ENCODE measurements at places on chromosomes 6 and 20.

DNA sequence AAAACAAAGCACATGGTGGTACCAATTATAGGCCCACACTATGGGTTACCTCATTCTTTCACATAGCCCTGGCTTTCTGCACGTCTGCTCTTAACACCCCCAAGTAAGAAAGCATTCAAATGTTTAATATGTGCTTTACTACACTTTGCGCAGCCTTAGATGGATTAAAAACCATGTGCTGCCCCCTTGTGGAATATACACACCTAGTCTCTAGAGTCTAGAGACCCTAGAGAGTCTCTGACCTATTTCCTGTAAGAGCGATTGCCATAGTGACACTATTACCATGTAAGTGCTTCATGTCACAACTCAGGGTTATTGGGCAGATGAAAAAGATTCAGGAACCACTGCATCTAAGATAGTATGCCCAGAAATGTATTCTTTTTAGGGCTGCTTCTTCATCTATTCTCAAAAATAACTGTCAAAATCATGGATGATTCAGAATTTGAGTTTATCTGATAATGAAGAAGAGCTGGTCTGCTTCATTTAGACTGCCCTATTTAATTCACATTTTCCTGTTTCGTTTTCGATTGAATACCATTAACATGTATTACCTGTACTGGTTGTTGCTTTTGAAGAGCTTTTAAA lies 186.3 kb downstream of the ADGB start:
- DNase-seq = peak; percentile 63

DNA sequence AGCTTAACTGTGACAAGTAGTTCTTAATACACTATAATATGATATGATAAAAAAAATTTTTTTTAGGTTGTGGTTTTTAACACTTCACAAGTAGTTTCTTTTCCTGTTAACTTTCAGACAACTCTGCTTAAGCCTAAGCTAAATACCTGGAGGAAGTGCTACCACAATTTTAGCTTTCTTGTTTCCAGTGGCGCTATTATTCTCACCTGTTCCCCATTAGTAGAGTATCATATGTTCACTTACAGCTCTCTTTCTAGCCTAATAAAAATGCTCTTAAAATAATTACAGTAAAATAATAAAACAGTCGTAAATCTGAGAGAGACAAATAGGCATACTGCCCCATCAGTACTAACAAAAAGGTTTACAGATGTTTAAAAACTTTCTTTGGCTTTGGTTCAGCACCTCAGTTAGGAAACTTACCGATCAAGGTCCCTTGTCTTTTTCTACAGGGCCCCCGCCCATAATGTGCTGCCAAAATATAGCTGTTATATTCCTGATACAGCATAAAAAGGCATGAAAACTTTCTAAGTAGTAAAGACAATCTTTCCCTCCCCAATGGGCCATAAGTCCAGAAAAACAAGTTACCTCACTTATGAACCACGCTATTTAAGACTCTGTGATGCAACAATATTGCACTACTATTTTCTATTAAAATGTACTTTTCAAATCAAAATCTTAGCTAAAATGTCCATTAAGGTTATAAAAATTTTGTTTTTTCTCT lies 57.9 kb downstream of the SESN1 start:
- no peak for DNase-seq

DNA sequence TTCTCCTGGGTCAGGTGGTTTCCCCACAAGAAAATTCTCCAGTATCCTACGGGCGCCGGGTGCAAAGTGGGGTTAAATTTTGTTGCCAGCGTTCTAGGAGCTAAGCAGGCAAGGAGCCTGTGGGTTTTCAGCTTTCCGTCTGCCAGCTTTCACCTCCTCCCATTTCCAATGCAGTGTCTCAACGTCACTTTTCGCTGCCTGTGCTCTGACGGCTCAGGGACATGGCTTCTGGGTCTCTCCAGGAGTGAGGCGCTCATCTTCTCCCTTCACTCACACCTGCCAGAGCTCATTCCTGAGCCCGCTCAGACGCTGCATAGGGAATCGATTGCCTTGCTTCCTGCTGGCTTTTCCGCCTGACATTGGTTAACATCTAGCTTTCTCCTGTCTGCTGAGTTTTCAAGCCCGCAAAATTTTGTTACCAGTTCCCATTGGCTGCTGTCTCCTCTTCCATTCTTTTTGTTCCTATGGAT lies 7.3 kb upstream of the NAA20 start:
- DNase-seq = no peak

DNA sequence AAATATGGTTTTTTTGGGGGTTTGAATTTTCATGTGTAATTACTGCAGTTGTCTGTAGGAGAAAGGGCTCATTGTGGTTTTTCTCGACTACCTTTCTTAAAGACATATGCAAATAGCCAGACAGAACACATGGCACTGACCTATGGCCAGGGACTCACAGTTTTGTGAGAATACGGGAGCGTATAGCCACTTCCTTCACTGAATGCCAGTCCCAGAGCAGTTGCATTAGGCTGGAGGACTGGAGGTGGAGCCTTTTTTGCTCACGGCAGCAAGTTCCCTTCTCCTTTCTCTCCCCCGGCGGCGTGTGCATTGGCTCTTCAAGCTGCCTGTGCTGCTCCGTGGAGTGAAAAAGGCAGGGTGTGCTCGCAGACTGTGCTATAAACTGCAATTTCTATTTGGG lies 114.9 kb downstream of the AKAP7 start:
- DNase-seq = peak; percentile 76

DNA sequence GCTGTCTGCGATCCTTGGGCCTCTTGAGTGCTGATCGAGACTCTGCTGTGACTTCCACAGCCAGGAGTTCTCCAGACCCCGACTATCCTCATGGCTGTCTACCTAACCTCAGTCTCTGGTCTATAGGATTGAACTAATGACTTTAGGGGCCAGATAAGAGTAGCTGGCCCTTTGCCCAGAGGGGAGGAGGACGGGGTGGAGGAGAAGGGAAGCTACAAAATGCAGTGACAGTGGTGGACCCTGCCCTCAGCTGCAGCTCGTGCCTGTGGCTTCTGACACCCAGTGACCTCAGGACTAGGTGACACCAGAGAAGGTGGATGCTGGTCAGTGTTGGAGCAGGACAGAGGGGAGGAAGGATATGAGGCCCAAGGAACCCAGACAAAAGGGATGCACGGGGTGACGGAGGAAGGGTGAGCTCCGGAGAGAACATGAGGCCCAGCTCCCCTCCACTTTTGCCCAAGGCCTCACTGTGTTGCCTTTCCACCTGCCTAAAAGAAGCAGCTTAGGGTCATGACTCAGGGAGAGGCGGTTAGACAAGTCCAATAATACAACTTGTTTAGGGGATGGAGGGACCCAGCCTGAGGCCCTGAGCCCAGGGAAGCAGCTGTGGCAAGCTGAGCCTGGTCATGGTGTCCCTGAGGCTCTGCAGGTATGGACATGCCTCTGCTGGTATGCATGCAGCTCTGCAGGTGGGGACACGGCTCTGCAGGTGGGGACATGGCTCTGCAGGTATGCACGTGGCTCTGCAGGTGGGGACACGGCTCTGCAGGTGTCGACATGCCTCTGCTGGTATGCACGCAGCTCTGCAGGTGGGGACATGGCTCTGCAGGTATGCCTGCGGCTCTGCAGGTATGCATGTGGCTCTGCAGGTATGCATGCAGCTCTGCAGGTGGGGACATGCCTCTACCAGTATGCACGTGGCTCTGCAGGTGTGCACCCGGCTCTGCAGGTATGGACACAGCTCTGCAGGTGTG lies 67.7 kb downstream of the SYNJ2 start:
- no peak for DNase-seq

DNA sequence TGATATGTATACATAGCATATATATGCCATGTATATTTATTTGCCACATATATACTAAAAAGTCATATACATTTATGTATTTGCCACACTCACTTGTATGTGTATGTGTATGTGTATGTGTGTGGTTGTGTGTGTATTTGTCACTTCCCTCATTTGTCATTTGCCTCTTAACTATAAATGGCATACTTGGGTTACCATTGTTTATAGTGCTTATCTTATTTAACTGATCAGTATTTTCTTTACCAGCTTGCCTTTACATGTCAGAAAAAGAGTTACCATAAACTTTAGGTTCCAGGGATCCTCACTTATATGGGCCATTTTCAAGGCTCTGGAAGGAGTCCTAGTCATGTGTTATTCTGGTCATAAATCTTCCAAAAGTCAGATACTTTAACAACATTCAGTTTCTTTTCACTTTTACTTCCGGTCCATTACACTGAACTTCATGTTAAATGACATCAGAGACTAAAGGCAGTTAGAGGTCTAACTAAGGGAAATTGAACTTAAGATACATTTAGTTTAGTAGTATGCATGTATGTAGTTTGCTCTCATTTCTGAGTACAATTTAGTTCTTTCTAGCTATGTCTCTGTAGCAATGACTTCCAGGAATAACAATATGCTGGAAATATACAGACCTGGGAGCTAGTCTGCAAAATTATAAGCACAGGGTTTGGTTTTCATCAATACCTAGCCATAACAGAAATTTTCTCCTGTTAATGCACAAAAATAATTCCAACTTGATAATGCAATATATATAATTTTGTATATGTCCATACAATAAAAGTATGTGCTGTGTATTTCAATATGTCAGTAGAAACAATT lies 33.7 kb upstream of the HIVEP1 start:
- DNase-seq = no peak

DNA sequence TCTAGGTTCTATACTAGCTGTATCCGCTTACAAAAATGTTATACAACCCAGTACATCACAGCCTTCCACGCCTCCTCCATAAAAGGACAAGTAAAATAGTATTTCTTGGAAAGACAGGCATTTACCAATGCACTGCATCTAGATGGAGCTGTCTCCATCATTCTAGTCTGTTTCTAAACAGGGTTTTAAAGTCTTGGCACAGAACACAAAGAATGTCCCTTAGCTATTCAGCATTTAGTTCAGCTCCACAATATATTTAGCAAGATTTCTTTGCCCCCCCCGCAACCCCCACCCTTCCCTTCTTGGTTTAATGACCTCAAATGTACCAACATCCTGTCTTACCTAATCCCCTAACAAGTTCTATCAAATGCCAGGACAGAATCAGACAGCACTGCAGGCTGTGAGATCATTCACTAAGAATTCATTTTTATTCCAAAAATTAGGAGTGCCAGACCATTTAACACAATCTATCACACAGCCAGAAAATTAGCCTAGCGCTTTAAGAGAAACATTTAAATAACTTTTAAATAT lies 198.6 kb downstream of the BACH2 start:
- peak; percentile 84 for DNase-seq

DNA sequence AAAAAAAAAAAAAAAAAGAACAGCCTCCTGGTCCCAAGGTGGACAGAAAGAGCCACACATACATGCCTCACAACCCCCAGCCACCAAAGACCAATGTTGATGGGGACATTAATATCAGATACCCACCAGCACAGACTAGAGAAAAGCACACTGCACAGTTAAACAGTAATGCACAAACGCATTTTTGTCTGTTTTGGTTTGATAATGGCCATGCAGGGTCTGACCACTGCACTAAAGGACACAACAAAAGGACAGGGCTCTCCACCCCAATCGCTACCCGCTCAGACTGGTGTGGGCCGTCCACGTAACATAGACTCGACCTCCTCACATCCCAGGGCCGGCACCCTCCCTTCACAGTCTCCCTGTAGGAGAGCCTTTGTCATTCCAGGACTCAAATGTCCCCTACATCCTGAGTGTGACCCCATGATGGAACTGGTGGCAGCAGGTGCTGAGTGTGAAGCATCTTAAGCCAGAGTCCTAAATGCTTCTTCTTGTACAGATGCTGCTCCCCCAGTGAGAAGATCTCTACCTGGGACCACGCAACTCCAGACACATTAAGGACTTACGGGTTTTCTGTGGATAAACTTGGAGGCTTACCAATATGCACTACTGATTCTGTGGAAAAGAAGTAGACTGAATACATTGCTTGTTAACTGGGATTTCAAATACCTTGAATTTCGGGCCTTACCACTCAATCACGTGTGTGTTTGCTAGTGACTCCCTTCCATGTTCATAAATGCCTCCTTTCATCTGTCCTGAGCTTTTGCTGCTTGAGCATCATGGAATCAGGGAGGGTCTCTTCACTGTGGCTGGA lies 28.0 kb downstream of the RRBP1 start:
- DNase-seq = no peak

GRCh38 chr20:53328961-53329360 lies 264.7 kb downstream of the ZNF217 start:
- DNase-seq = no peak

GRCh38 chr6:149132336-149132735 lies 185.2 kb upstream of the TAB2 start:
- no peak for DNase-seq

DNA sequence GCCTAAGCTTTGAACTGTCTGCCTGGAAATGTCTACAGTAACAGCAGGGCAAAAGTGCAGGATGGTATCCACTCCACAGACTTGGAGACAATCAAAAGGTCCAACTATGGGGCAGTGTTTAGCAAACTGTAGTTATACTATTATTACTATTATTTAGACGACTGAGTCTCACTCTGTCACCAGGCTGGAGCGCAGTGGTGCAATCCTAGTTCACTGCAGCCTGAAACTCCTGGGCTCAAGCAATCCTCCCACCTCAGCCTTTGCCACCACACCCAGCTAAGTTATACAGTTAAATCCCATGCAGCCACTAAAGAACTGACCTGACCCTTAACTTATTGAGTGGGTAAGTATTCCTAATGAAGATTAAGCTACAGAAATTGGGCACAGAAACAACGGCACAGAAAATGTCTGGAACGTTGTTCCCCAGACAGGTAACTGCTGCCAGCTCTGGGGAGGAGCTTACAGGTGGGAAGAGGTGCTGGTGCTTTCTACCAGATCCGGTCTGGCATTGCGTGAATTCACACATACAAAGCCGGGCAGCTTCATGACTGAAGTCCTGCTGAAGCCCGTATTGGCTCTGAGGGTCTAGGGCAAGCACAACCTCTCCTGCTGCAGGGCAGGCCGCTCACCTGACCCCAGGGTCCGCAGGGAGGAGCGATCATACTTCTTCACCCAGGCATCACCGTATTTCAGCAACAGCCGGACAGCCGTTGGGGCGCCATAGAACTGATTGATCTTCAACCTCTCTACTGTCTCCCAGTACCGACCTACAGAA lies 27.0 kb upstream of the APMAP start:
- DNase-seq = no peak

DNA sequence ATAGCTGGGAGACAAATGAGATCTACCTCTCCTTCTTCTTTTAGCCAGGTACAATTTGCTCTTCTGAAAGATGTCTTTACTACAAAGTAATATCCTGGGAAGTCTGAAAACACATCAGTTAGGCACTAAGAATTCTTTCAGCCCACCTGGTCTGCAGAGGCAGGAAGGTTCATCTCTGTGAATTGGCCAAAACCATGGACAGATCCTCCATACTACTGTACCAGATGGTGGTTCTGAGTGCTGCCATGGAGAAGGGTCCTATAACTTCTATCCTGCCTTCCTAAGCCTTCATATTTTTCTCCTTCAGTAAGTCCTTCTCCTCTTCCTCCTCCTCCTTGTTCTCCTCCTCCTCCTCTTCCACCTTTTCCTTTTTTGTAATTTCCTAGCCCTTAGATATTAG lies 11.7 kb upstream of the PCSK2 start:
- no peak for DNase-seq

DNA sequence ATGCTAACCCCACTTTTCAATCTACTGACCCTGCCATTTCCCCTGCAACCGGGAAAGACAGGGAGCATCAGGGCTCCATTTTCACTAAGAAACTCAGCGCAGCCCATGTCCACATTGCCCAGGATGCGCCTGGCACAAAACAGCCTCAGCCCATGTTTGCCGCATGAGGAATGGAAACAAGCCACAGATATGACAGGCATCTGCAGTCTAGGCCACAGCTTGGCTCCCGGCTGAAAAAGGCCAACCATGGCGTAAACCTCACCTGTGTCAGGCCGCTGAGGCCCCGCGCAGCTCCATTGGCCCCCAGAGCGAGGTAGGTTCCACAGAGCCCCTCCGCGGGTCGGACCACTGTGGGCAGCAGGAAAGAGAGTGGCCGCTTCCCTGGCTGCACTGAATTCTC lies 21.7 kb downstream of the GGT7 start:
- no peak for DNase-seq

- DNase-seq = peak; percentile 91
These were observed 31.8 kb upstream of the GMPR start for GRCh38 chr6:16206595-16207037.

All from choroid plexus epithelial cell (primary cell).